Skeletal muscle cell (primary cell): ENCODE measurements at places on chromosomes 6 and 20.

DNA sequence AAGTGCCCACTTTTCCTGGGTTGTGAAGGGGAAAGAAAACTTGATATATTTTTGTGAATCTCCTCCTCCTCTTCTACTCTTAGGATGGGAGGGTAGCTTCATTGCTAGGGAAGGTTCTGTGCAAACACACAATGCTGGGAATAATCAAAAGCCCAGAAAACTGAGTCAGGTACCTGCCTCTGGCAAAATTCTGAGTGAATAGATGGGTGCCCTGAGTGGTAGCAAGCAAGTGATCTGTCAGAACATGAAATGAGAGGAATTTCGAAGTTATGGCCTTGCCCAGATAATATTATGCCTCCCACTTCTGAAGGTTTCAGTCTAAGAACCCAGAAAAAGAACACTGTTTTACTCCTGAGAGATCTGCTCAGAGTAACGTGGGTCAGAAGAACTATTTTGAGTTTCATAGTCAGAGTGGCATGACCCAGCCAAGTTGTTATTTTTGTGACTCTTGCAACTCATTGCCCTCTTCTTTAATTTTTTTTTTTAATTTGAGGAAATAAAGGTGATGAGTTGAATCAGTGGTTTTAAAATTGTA lies 158.3 kb downstream of the BMP2 start:
- no peak for DNase-seq

GRCh38 chr20:25374842-25375241 lies 15.8 kb downstream of the ABHD12 start:
- DNase-seq: no peak

- DNase-seq: no peak
Measured at GRCh38 chr20:41587523-41587922, 30.7 kb downstream of the CHD6 start.

DNA sequence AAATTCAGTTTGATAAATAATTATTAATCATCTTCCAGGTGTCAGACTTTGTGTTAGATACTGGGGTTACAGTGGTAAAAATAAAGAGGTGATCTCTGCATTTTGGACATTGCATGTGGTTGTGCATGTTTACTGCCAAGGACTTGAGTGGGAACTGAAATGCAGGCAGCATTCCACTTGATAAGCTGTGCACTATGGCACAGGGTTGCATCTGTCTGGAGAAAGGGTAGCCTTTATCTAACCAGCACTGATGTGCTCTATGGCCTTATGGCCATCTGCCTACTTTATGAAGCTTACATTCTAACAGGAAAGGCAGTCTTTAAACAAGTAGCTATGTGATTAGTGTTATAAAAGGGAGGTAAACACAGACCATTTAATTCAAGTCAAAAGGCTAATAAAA lies 53.0 kb upstream of the MLIP start:
- no peak for DNase-seq

DNA sequence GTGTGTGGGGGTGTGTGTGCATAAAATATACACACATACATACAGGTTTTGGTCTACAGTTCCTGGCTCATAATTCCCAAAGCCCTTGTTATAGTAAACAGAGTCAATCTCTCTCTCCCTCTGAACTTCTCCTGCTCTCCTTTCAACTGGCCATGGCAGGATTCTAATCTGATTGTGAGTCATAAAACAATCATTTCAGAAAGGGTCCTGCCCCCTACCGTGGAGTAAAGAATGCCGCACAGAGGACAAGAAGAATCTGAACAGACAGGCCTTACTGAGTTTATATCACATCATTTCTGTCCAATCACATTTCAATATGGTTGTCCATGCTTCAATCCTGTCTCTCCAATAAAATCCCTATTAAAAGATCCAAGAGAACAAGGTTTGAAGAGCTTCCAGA lies 416.9 kb downstream of the FRK start:
- DNase-seq: no peak

GRCh38 chr20:39778431-39778830 lies 816.3 kb downstream of the DHX35 start:
- DNase-seq: no peak

DNA sequence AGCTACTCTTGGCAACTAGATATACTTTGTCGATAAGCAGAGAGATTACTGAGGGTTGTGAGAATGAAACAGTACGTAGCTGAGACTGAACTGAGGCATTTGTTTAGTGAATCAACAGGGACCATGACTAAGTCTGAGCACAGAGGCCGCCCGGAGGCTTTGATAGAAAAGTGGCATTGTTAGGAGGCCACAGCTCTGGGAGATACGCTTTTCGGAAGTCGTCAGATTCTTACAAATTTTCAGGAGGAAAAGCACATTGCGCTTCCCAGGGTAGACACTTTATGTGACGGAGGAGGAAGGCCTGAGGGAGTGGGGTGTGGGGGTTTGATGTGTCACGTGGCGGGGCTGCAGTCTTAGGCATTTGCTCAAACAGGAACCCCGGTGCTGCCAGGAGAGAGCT lies 69.4 kb downstream of the PSMG4 start:
- DNase-seq: no peak

DNA sequence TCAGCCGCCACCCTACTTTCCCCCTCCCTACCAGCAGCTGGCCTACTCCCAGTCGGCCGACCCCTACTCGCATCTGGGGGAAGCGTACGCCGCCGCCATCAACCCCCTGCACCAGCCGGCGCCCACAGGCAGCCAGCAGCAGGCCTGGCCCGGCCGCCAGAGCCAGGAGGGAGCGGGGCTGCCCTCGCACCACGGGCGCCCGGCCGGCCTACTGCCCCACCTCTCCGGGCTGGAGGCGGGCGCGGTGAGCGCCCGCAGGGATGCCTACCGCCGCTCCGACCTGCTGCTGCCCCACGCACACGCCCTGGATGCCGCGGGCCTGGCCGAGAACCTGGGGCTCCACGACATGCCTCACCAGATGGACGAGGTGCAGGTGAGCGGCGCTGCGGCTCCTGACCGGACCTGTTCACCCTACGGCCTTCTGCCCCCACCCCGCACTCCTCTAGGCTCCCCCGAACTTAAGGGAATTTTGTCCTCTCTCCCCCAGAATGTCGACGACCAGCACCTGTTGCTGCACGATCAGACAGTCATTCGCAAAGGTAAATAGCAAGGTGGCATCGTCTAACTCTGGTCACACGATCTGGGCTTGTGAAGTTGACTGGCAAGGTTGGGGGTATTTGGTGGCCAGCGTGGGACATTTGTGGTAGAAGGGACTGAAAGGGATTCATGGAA lies 2.3 kb downstream of the TFAP2C start:
- DNase-seq: no peak

GRCh38 chr6:144909753-144910285 lies 624.7 kb downstream of the UTRN start:
- no peak for DNase-seq

- no peak for DNase-seq
Measured at GRCh38 chr6:64920257-64920656, 786.8 kb downstream of the EYS start.

DNA sequence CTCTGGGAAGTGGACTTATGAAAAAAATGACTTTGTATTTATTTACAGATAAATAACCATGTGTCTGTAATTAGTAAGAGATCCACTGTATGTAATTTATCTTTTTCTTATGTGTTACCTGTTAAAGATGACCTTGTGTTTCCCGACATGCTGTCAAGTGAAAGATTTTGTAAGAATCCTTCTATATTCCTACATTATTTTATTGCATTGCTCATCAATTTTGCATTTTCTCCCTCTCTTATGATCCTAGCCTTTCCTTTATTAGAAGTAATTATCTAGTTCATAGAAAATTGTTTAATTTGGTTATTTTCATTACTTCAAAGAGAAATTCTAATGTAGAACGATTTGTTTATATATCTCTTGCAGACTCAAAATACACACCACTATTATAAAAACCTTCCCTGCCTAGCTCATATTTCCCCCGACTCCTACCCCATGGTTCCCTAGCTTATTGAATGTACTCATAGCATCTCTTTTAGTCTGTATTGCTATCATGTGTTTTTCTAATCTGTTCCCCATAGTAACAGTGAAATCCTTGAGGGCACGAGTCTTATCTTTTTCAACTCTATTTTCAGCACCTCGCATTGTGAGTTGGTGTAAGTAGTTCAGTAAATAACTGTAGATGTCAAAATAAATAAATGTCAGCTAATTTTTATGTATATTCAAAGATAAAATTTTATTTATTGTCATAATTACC lies 774.4 kb downstream of the HDGFL1 start:
- DNase-seq: no peak

- no peak for DNase-seq
Measured at GRCh38 chr6:5540370-5540769, 279.1 kb downstream of the FARS2 start.

GRCh38 chr20:35263532-35264341 lies 14.2 kb downstream of the MMP24OS start:
- DNase-seq: no peak

- DNase-seq: peak; percentile 16
Measured at GRCh38 chr6:124487623-124488431, 474.4 kb upstream of the RNF217 start.

- DNase-seq: no peak
Measured at GRCh38 chr6:93799226-93799625, 379.9 kb upstream of the EPHA7 start.

GRCh38 chr6:37238381-37238780 lies 19.2 kb upstream of the TBC1D22B start:
- DNase-seq: no peak

DNA sequence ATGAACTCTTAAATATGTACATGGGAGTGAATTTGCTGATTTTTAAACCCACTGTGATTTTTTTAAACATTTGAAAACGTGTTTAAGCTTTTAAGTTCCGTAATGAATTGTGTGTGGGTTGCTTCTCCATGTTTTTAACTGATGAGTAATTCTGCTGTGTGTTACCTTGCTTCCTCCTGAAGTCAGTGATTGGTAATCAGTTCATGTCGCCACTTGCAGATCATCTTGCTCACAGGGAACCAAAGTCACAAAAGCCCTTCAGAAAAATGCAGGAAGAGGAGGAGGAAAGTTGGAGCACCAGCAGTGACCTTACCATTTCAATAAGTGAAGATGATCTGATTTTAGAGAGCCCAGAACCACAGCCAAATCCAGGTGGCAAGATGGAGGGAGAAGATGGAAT lies 36.7 kb downstream of the KIZ start:
- no peak for DNase-seq

- DNase-seq: no peak
Measured at GRCh38 chr6:71393471-71393870, 104.9 kb downstream of the OGFRL1 start.

- no peak for DNase-seq
Measured at GRCh38 chr6:101069191-101069795, 188.2 kb upstream of the ASCC3 start.

- no peak for DNase-seq
Measured at GRCh38 chr6:19450651-19451050, 386.5 kb upstream of the ID4 start.
